ENCODE measurements at places on chromosomes 2 and 18.
A peak's percentile ranks its signal among the peaks of the same experiment; 100 is the strongest.

GRCh38 chr2:47063538-47063930 is 91.6 kb downstream of the STPG4 start:
- DNase-seq, result no peak

- no peak for DNase-seq
Observed at GRCh38 chr18:25678221-25678620, 326.3 kb upstream of the ZNF521 start.

DNA sequence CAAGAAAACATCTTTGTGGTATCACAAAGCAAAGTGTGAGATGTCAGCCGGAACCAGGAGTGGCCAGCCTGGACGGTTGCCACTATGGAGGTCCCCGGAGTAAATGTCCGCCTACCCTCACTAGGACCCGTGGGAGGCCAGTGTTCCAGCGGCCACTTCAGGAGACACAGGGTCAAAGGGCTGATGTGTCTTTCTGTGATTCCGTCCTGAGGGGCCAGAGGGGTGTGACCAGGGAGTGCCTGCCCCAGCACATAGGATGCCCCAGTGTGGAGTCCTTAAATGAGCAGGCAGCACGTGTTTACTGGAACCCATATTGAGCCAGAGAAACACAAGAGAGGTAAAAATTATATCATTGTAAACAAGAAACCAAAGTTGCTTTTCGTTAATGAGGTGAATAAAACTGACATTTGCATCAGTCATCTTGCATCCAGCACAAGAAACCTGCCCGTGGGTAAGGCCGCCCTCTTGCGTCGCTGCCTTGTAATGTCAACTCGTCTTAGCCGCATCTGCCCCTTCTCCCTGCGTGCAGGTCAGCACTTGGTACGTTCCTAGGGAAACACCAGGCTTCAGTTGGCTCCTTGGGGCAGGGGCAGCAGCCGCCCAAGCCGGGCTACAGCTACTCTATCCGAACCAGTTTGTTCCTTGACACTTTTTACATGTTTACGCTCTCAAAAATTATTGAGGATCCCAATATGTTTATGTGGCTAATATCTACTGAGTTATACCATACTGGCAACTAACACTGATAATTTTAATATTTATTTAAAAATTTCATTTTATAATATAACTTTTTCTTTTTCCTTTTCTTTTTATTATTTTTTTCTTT is 46.7 kb upstream of the LAPTM4A start:
- DNase-seq, result peak; percentile 56

- DNase-seq, result no peak
Observed at GRCh38 chr2:224931956-224932355, 110.3 kb downstream of the DOCK10 start.

DNA sequence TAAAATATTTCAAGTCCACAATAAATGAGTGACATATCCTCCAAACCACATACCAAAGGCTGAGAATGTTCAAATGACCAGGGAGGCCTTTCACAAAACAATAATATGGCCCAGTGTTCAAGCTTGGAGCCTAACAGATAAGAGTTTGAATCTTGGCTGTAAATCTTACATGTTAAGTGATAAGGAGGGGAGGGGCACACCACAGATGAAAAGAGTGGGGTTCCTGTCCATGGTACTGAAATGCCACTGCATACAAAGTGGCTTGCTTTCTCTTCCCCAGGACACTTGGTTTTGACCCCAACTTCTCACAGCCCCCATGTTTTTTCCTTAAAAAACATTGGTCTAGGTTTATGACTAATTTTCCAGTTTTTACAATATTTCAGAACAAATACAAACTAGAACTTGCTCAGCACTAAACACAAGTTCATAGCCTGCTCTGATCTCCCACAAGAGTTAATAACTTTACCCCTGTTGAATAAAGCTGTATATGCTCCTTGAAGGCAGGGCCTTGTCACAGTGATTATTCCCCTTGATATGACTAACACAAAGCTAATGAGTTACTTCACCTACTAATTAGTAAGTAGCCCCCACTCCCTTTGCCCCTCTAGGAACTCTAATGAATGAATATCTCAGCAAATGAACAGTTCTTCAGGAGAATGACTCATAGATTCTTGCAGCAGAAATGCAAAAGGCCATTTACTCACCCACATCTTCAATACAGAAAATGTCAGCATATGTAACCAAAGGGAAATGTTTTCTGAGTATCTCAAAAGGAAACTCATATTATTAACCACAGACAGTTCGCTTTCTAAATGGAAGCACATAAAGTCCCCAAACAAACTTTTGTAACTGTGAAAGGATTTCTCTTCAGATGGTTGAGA is 142.2 kb downstream of the SATB2 start:
- no peak for DNase-seq

GRCh38 chr2:197208024-197208423 is 102.6 kb downstream of the ANKRD44 start:
- DNase-seq, result peak; percentile 29

GRCh38 chr2:209577376-209578357 is 153.8 kb downstream of the MAP2 start:
- DNase-seq, result no peak

DNA sequence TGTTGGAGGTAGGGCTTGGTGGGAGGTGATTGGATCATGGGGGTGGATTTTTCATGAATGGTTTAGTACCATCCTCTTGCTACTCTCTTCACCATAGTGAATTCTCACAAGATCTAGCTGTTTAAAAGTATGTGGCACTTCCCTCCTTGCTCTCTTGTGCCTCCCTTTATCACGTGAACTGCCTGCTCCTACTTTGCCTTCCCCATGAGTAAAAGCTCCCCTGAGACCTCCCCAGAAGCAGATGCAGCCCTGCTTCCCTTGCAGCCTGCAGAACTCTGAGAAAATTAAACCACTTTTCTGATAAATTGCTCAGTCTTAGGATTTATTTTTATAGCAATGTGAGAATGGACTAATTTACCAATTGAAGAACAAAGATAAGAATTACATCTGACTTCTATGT is 223.1 kb downstream of the RNF144A start:
- DNase-seq, result no peak

GRCh38 chr2:160406591-160407392 is 86.8 kb downstream of the RBMS1 start:
- DNase-seq, result peak; percentile 92

DNA sequence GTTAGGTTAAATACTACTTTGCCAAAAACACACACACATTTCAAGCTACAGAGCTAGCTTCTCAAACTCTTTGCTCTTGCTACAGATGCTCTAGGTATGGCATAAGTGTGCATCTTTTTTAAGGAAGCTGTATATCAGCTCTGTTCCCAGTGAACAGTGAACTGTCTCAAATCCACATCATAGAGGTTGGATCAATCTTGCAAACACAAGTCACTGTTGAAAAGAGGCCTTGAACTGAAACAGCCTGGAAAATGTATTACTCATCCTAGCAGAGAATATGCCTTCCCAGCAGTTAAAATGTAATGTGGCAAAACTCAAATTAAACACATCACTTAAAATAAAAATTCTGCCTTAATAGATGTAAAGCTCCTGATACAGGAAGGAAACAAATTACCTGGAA is 151.8 kb downstream of the WDPCP start:
- no peak for DNase-seq

DNA sequence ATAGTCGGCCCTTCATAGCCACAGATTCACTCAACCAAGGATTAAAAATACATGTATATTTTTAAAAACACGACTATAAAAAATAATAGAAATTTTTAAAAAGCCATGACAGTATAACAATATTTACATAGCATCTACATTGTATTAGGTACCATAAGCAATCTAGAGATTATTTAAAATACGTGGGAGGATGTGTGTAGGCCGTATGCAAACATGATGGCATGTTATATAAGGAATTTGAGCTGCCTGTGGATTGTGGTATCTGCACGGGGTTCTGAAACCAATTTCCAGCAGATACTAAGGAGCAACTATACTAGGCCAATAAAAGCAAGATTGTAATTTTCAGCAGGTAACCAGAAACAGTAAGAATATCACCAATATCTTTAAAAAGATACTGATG is 5.9 kb downstream of the ORC4 start:
- DNase-seq, result no peak

DNA sequence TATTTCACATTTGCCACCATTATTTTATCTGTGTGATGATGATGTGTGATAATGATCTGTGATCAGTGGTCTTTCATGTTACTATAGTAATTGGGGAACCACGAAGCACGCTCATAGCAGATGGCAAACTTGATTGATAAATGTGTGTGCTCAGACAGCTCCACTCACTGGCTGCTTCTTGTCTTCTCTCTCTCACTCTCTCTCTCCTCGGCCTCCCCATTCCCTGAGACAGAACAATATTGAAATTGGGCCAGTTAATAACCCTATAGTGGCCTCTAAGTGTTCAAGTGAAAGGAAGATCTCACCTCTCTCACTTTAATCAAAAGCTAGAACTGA is 60.7 kb upstream of the RAPGEF4 start:
- no peak for DNase-seq

- no peak for DNase-seq
Observed at GRCh38 chr2:170362871-170363631, 185.1 kb downstream of the MYO3B start.

GRCh38 chr2:215613280-215613679 is 177.4 kb upstream of the FN1 start:
- DNase-seq, result no peak

- DNase-seq, result peak; percentile 37
Observed at GRCh38 chr2:118046634-118047210, 32.9 kb upstream of the CCDC93 start.

GRCh38 chr2:7625392-7626138 is 708.4 kb downstream of the RNF144A start:
- no peak for DNase-seq

GRCh38 chr2:138515092-138515491 is 13.5 kb downstream of the SPOPL start:
- no peak for DNase-seq

DNA sequence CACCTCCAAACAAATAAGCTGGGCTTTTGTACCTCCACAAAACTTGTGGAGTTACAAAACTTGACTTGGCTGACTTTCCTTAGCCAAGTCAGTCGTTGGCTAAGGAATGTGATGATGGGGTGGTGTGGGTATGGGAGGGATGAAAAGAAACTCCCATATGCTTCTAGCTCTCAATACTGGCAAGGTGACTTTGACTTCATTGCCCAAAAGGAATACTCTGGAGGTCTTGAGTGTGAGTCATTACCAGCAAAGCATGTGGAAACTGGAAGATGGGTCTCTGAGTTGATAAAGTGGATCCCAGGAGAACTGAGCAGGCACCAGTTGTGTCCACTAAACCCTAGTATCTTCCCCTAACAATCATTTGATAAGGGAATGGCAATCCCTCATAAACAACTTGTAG is 226.7 kb downstream of the GULP1 start:
- DNase-seq, result no peak

DNA sequence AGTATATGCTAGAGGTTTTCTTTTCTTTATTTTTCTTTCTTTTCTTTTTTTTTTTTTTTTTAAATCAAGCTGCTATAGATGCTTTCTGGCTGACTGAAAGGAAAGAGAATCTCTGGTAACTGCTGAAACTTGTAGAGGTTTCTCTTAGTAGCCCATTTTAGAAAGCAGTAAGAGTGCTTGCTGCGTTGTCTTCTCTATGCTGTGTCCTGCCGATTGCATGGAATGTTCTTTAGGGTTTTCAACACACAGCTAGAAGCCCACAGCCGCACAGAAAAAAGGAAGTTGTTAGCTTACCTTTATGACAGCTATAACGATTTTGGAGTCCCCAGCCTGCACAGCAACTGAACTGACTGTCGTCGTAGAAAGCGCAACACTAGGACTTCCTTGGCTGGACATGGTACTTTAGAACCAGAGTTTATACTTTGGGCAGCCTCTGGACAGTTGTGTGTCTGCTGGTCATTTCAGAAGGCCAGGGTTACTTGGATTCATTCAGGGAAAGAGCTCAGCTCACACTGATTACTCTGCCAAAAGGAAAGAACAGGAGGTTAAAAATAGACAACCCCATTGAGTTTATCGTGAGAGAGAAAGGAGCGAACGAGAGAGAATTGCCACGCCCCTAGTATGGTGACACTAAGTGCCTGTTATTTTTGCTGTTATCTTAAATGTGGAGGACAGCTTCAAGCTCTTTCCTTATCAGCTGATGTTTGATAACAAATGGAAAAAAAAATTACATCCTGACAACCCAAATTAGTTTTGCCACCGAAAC is at the start of gene CCDC141:
CCDC141 (minus strand) TSS at position 592 of the 766 bp plus-strand sequence; CDS start at position 396, 196 bp downstream.
- DNase-seq, result peak; percentile 31

GRCh38 chr18:23588836-23589560 is 2.7 kb upstream of the NPC1 start:
- no peak for DNase-seq

GRCh38 chr2:155377931-155378444 is 679.5 kb downstream of the KCNJ3 start:
- DNase-seq, result no peak

- no peak for DNase-seq
Observed at GRCh38 chr2:215817046-215817445, 196.3 kb downstream of the MREG start.

GRCh38 chr2:25362049-25362433 is 20.3 kb upstream of the DNMT3A start:
- peak; percentile 95 for DNase-seq

DNA sequence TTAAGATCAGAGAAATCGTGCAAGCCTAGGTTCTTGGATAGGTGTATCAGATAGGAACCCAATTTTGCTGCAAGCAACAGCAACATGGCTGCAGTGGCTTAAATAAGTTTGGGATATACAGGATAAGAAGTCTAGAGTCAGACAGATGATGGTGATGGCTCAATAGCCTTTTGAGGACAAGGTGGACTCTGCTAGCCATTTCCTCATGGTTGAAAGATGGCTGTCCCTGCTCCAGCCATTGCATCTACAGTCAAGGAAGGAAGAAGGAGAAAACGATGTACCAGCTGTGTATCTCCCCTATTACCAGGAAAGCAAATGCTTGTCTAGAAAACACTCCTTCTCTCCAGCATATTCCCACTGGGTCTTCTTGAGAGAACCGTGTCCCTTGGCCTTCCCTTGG is 30.1 kb upstream of the CAB39 start:
- DNase-seq, result no peak

DNA sequence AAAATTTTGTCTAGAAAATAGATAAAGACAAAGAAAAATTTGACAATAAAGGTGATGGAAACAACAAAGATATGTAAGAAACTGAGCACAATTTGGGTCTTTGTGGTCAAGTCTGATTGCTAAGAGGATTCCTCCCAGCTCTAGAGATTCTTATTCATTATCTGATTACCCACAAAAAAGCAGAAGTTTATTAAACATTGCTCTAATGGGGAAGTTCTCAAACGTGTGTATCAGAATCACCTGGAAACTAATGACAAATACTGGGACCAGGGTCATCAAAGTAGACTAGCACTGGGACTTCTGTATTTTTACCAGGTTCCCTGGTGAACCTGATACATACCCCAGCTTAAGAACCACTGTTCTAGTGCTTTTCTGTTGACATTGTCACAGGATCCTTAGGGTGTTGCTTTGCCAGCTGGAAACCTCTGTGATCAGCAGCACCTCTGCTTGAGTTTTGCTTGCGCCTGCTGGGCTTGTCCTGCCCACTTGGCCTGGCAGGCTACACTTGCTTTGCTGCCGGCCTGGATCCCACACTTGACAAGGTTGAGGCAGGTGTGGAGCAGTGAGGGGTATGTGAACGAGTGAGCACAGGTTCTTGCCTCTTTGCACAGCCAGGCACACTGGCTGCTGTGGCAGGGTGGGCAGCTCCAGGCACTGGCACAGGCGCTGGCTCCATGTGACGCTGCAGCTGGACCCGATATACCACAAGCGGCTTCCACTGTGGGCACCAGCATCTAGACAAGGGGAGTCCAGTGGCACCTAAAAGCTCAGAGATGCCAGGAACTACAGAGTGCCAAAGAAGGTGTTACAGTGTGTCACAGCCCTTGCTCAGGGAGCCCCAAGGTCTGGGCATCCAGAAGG is 6.2 kb upstream of the GORASP2 start:
- no peak for DNase-seq

GRCh38 chr2:7570247-7570646 is 653.0 kb downstream of the RNF144A start:
- no peak for DNase-seq

- DNase-seq, result no peak
Observed at GRCh38 chr18:48861181-48861708, 89.5 kb downstream of the SMAD7 start.

Measured in naive thymus-derived CD8-positive, alpha-beta T cell (primary cell).